ENCODE measurements at places on chromosomes 13 and 19.

- no peak for DNase-seq
Observed at GRCh38 chr13:84951128-84951527, 848.1 kb downstream of the SLITRK6 start.

- DNase-seq: no peak
Observed at GRCh38 chr19:13070425-13071140, 32.1 kb downstream of the LYL1 start.

DNA sequence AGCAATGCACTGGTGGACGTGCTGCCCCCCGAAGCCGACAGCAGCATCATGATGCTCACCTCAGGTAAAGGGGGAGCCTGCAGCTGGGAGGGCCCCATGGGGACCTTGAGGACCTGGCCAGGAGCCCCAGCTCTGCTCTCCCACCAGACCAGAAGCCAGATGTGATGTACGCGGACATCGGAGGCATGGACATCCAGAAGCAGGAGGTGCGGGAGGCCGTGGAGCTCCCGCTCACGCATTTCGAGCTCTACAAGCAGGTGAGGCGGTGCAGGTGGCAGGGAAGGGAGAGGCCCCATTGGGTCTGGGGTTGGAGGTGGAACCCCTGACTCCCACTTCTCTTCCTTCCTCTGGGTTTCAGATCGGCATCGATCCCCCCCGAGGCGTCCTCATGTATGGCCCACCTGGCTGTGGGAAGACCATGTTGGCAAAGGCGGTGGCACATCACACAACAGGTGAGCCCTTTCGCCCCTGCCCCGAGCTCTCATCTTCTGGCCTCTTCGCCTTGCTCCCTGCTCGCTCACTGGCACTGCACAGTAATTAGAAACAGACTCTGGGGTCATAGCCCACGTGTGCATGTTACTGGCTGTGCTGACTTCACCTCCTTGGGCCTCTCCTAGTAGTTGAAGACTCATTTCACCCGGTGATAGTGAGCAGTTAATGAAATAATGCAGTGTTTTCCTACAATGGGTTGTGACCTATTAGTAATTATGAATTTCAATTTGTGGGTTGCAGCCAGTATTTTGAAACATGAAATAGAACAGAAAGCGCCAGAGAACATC is 3.6 kb downstream of the PSMC4 start:
- DNase-seq: no peak

DNA sequence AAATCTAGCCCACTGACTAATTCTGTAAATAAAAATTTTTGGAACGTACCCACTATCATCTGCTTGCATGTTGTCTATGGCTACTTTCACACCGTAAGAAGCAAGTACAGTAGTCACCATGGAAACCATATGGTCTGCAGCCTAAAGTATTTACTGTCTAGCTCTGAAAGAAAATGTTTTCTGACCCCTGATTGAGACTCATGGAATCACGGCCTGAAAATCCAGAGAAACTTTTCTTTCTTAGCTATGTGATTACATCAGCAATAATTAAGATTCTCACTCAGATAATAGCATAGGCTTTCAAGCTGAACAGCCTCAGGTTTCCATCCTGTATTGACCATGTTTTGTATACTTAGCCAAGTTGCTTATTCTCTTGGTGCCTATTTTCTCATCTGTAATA is 264.6 kb downstream of the NHLRC3 start:
- no peak for DNase-seq

- no peak for DNase-seq
Observed at GRCh38 chr13:38697628-38698333, 10.9 kb downstream of the FREM2 start.

- DNase-seq: no peak
Observed at GRCh38 chr13:80036845-80037504, 304.0 kb downstream of the SPRY2 start.

DNA sequence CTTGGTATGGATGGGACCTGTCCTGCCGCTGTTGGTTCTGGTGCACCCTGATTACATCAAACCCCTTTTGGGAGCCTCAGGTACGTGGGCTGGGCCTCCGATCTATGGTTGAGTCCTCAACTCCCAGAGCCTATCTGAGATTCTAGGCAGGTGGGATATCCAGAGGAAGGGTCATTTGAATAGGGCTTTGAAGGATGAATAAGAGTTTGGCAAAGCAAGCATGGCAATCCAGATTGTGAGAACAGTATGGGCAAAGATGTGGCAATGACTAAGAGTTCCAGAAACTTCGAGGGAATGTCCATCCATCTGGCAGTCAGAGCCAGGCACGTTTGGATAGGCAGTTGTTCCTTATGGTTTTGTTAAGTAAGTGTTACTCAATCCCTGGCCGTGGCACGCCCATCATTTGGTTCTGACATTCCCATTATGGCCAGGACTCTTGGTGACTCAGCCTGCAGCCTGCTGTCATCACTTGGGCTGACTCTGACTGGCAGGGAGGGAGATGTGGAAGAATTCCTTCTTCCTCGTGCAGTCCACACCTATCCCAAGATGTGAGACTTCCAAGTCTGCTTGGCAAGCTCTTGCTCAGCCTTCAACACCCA is 21.5 kb downstream of the CYP4F22 start:
- DNase-seq: no peak

GRCh38 chr19:11736696-11737095 is 2.0 kb downstream of the ZNF823 start:
- DNase-seq: no peak

- DNase-seq: no peak
Observed at GRCh38 chr19:293436-294110, 2.4 kb upstream of the PLPP2 start.

- no peak for DNase-seq
Observed at GRCh38 chr13:51191743-51192142, 30.5 kb upstream of the FAM124A start.

DNA sequence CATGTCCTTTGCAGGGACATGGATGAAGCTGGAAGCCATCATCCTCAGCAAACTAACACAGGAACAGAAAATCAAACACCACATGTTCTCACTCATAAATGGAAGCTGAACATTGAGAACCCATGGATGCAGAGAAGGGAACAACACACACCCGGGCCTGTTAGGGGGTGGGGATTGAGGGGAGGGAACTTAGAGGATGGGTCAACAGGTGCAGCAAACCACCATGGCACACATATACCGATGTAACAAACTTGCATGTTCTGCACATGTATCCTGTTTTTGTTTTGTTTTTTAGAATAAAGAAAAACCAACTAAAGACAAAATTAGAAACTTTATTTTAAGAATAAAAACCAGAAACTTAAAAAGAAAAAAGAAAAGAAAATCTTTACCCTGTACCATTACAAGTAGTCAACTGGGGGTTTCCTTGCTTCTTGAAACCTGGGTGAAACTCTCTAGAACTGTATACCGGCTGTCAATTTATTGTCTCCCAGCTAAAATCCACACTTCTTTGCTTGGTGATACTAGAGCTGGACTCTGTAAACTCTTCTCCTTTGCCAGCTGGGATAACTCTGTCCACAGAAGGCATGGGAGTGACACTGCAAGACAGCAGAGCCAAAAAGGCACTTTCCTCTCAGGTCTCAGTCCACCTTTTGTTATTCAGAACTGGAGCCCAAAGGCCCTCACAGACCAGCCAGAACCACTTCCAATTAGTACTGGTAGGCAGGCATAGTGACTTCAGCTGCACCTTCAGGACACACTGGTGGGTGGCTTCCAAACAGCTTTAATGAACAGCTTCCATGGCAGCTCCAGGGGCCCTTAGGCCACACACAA is 9.0 kb downstream of the MICU2 start:
- no peak for DNase-seq

- DNase-seq: peak; percentile 34
Observed at GRCh38 chr13:39779337-39780265, 124.1 kb downstream of the COG6 start.

DNA sequence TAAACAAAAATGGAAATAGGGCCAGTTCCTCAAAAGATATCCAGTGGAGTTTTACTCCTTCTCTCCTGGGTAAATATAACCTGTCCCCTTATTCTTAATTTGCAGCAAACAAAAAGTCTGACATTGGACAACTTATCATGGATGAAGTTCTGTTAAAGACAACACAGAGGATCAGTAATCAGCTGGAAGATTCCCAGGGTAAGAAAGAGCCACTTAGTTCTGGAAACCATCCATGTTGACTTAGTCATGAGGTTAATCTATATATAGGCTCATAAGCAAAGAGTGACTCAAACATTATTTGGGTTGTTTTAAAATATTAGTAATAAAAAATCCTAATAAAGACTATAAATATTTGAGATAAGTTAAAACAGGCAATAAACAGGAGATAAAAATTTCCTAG is 40.5 kb upstream of the EBPL start:
- DNase-seq: no peak

DNA sequence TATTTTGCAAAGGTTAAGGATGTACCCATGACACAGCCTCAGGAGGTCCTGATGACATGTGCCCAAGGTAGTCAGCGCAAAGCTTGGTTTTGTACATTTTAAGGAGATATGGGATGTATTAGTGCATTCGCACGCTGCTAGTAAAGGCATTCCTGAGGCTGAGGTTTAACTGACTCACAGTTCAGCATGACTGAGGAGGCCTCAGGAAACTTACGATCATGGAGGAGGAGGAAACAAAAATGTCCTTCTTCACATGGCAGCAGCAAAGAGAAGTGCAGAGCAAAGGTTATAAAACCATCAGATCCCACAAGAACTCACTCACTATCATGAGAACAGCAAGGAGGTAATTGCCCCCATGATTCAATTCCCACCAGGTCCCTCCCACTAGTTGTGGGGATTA is 1017.4 kb downstream of the EFNB2 start:
- DNase-seq: no peak

DNA sequence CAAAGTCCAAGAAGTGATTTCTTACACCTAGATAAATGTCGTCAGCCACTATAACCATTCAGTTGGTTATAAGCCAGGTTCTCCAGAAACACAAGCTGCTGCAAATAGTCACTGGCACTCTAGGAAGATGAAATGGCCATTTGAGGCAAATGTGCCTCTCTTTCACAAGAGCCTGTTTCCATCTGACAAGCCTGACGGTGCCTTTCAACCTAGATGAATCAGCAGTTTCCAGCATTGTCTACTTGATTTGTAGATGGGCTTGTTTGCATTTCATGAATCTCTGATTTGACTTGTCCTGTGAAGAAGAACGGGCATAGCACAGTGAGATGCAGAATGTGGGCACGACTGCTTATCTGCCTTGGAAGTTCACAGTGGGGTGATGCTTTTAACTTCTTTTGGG is 327.2 kb downstream of the LMO7 start:
- DNase-seq: no peak

DNA sequence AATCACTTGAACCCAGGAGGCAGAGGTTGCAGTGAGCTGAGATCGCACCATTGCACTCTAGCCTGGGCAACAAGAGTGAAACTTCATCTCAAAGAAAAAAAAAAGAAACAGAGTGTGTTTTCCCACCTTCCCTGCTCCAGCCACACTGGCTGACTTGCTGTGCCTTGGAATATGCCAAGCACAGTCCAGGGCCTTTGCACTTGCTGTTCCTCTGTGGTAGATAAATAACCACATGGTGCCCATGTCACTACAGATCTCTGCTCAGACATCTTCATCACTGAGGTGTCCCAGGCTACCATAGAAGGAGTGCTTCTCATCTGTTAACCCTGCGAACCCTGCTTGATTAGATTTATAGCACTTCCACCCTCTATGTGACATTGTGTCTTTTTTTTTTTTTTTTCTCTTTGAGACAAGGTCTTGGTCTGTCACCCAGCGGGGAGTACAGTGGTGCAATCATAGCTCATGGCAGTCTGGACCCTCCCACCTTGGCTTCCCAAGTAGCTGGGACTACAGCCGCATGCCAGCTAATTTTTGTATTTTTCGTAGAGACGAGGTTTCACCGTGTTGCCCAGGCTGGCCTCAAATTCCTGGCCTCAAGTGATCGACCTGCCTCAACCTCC is 10.4 kb downstream of the SMARCA4 start:
- no peak for DNase-seq

DNA sequence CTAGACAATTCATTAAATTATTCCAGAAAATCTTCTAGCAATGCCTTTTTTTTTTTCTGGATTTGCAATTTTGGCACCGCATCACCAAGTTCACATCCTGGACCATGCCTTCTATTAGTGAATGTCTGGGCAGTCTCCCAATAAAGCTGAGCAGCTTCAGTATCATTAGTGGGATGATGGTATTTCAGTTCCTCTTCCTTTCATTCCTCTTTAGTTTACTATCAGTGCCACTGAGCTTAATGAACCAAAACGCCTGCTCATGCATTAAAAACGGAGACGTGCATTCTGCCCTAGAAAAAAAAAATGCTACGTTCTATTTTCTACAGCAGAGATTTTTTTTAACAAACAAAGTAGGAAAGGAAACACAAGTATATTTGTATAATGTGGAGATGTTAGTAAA is 343.0 kb downstream of the PCDH9 start:
- DNase-seq: no peak

DNA sequence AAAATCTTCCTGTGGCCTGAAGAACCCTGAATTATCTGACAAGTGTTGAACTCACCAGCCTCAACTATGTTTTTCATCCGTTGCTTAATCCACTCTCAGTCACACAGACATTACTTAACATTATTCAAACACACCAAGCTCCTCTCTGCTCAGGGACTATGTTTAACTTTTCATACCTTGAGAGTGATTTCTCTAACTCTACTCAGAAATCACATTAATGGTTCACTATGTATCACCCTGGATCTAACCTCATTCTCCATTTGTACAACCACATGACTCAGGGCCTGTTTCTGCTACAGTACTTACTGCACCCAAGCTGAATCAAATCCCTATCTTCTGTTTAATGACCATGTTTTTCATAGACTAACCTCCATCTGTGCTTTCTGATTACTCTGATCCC is 553.7 kb upstream of the PRR20A start:
- DNase-seq: no peak

GRCh38 chr13:96984051-96984508 is 10.2 kb downstream of the OXGR1 start:
- DNase-seq: no peak

GRCh38 chr19:19749117-19749907 is 16.4 kb upstream of the ZNF14 start:
- no peak for DNase-seq

- no peak for DNase-seq
Observed at GRCh38 chr19:28482221-28482620, 730.7 kb downstream of the UQCRFS1 start.

DNA sequence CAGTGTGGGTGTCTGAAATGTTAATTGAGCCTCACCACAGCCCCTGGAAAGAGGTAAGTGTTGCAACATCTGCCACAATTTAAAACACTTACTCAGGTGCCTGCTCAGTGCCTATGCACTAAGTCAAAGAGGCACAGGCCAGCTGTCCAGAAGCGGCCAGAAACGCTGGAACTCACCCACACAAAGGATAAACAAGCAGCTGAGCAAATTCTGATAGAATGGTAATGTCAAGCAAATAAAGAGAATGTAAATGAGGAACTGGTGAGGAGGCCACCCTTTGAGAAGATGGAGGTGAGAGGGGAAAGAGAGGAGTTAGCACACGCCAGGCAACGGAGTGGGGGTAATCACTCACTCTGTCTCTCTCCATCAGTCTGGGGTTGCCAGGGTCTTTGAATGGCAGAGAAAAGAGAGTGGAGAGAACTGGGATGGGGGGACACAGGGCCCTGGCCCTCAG is 67.7 kb upstream of the SERP2 start:
- DNase-seq: no peak

All from activated gamma-delta T cell treated with Interleukin-2 at 50 U/mL for 16 hours (primary cell).